ENCODE measurements at places on chromosomes 12 and 14. TPM values are rescaled to one million over a fixed set of nuclear protein-coding genes. Genes with fewer than 3 reads are reported as not detected.

KRT74 gene
- not detected for total RNA-seq

RNASE7 gene
- not detected for total RNA-seq

RILPL1 gene
- total RNA-seq, result 6.5 TPM

HCAR3 gene
- total RNA-seq, result not detected

KRT72 gene
- not detected for total RNA-seq

CDK17 gene
- total RNA-seq, result 220 TPM

ADCY4 gene
- total RNA-seq, result 36.6 TPM

SERPINA4 gene
- not detected for total RNA-seq

KRT2 gene
- not detected for total RNA-seq

KRT3 gene
- total RNA-seq, result not detected

GON7 gene
- total RNA-seq, result 27.7 TPM

CHMP4A gene
- 28.3 TPM for total RNA-seq

SMCO2 gene
- total RNA-seq, result not detected

ERH gene
- 178 TPM for total RNA-seq

CLEC2B gene
- total RNA-seq, result 39.8 TPM

CLEC9A gene
- total RNA-seq, result not detected

PTPN6 gene
- total RNA-seq, result under 0.01 TPM

RASSF8 gene
- 85.7 TPM for total RNA-seq

CLEC4D gene
- total RNA-seq, result not detected

PRPH gene
- total RNA-seq, result not detected

Measured in epithelial cell of umbilical artery (primary cell).